ENCODE measurements at places on chromosomes 1 and 21.

DNA sequence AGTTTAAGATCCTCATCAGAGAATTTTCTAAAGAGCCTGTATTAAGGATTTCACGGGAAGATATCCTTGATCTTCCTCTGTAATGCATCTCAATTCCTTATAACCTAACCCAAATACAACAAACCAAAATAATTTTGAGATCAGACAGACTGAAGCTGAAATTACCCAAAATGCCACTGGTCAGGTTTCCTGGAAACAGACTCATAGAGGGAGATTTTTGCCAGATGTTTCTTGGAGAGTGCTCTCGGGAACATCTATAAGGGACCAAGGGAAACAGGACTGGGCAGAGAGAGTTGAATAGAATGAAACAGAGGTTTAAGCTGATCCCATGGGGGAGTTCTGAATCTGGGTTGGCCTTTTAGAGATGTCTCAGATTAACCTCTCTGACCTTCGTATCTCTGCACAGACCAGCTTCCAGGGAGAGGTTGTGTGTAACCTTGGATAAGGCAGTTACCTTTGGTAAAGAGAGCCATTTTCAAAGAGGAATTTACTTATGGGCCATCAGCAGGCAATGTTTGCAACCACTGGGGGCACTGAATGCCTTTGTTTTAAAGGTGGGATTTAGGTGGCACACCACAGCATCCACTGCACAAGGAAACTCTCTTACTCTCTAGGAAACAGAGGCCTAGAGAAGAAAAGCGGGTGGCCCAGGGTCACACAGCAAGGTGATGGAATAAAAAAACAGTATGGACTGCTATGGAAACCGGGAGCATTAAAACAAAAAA is 130.8 kb upstream of the SGIP1 start:
- DNase-seq = no peak

DNA sequence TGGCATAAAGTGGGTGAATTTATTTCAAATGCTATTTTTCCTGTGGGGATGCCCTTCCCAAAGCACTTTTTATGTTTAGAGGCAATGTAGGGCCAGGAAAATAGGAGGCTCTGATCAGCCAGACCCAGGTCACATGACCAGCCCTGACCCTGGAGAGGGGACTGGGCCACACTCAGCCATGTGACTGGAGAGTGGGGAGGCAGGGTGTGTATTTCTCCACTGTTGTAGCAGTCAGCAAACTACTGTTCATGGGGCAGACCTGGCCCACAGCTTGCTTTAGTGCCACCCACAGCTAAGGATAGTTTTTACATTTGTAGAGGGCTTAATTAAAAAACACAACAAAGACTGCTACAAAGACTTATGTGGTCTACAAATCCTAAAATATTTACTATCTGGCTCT is 153.8 kb downstream of the ACTL8 start:
- no peak for DNase-seq

DNA sequence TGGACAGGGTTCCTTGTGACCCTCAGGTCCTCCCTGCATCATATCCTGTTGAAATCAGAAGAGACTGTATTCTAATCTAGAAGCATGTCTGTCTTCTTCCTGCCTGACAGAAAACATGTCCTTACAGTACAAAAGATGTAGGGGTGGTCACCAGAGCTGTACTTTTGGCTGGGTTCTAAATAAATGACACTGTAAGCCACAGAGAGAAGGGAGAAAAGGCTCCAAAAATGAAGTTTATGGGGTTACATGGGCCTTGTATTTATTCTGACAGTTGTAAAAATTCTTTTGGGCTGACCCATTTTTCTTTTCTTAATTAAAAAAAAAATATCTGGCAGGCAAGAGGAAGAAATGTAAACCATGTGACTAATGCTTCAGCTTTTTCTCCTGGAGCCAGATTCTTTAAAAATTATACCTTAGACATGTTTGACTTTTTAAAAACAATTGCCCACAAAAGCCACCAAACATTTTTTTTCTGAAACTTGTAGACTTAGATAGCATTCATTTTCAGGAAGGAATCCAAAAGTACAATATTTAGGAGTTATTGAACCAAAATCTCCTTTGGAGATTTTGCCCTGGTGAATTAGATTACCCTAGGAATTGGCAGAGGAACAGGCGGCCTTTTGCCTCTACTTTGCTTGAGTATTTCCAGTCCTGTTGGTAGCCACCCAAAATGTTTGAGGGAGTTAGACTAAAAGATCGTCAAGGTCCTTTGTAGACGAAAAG is 17.1 kb downstream of the RGL1 start:
- DNase-seq = no peak

GRCh38 chr1:201426479-201427310 is 5.2 kb upstream of the TNNI1 start:
- no peak for DNase-seq

DNA sequence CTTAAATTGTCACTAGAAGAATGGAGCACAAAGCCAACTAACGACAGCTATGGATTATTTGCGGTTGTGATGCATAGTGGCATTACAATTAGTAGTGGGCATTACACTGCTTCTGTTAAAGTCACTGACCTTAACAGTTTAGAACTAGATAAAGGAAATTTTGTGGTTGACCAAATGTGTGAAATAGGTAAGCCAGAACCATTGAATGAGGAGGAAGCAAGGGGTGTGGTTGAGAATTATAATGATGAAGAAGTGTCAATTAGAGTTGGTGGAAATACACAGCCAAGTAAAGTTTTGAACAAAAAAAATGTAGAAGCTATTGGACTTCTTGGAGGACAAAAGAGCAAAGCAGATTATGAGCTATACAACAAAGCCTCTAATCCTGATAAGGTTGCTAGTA is 13.5 kb downstream of the USP1 start:
- no peak for DNase-seq

DNA sequence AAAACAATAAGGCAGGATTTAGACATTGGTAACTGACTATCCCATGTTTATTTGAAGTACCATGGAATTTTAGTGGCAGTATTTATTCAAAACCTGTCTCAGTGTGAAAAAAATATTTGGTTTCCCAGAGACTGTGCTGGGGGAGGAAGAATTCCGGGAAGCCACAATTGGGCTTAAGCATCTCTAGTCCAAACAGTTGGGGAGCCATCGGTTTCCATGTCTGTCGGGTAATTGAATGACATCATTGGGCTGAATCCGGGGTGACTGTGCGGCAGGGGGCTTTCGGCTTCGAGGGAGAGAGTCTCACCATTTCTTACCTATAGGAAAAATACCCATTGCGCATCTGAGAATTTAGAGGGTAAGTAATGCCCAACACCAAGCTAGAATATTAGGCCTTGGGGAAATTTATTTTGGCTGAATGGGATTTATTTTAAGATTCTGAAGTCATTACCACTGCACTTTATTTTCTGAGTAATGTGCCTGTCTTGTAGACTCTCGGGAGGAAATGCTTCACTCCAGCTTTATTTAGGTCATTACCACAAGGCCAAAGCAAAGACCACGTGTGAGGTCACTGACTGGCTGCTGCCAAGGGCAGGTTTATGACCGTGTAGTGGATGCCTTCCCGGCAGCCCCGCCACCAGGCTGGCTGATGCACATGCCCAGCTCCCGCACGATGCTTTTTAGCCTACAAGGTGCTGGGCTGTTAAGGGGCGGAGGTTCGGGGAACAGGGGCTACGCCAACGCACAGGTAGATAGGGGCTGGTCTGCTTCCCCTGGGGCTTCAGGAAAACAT is 23.1 kb upstream of the UMODL1 start:
- DNase-seq = no peak

- DNase-seq = no peak
These were observed 14.9 kb downstream of the STX12 start for GRCh38 chr1:27787895-27788294.

- no peak for DNase-seq
These were observed 121.6 kb downstream of the SYT2 start for GRCh38 chr1:202588503-202589189.

- no peak for DNase-seq
These were observed 826.1 kb downstream of the MRPL39 start for GRCh38 chr21:24781146-24781545.

- no peak for DNase-seq
These were observed 49.9 kb downstream of the DMRTB1 start for GRCh38 chr1:53508991-53509666.

DNA sequence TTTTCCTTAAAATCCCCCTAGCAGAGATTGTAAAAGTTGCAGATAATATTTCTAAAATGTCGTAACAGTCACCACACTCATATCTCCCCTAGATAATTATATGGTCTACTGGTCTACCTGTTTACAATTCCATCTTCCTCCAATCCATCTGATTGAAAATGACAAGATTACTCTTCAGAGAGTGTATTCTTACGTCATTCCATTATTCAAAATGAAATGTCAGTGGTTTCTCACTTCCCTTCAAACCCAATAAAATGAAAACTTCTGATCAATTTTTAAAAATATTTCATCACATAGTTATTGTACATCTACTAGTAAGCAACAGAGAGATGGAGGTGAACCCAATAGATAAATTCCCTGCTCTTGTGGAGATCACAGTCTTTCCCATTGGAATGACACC is 202.2 kb upstream of the C8B start:
- no peak for DNase-seq

DNA sequence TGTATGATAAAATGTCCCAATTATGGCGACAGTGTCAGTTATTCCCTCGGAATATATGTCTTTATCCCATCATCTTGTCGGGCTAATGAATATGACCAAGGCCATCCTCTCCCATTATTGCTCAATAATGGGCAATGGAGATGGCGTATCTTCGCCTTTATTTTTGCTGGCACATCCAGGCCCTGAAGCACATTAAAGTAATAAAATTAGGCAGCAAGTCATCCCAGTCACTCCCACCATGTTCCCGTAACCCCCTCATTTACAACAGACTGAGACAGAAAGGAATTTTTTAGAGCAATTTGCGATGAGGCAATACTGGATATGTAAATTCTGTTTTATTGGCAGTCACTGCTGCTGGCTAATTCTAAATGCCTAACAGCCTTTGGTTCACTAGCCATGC is 35.3 kb downstream of the CLIC6 start:
- no peak for DNase-seq

- no peak for DNase-seq
These were observed 1.0 kb downstream of the ZBTB17 start for GRCh38 chr1:15974855-15975254.

GRCh38 chr1:69055194-69055593 is 512.5 kb upstream of the LRRC7 start:
- no peak for DNase-seq

DNA sequence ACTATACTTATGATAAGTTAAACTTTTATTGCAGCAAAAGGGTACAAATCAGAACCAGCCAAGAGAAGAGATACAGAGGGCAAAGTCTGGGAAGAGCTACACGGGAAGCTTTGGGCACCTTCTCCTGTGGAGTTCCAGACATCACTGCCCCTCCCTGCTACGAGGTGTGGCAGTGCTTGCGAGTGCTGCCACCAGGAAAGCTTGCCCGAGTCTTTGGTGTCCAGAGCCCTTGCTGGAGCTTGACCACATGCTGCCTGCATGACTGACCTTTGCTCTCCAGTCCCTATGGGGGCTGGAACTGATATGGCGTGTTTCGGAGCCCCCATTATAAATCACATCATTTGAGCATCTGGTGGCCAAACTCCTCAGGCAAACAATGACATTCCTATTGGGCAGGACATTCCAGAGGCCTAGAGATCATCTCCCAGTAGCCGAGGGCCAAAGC is 23.4 kb downstream of the PLEKHO1 start:
- DNase-seq = no peak

DNA sequence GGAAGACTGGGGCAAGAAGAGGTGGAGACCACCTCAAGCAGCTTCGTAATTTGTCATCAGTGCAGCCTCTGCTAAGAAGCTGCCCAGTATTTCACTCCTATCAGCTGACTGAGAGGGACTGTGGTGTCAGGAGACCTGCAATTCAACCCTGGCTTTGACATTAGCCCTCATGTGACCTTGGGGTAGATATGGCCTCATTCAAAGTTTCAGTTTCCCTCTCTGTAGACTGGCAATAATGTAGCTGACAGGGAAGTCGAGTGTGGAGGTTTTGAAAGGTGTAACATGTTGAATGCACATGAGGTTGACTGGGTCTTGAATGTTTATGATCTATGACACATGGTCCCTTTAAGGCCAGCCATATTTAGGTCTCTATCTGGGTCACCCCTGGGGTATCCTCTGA is 2.2 kb upstream of the SPRR4 start:
- no peak for DNase-seq

DNA sequence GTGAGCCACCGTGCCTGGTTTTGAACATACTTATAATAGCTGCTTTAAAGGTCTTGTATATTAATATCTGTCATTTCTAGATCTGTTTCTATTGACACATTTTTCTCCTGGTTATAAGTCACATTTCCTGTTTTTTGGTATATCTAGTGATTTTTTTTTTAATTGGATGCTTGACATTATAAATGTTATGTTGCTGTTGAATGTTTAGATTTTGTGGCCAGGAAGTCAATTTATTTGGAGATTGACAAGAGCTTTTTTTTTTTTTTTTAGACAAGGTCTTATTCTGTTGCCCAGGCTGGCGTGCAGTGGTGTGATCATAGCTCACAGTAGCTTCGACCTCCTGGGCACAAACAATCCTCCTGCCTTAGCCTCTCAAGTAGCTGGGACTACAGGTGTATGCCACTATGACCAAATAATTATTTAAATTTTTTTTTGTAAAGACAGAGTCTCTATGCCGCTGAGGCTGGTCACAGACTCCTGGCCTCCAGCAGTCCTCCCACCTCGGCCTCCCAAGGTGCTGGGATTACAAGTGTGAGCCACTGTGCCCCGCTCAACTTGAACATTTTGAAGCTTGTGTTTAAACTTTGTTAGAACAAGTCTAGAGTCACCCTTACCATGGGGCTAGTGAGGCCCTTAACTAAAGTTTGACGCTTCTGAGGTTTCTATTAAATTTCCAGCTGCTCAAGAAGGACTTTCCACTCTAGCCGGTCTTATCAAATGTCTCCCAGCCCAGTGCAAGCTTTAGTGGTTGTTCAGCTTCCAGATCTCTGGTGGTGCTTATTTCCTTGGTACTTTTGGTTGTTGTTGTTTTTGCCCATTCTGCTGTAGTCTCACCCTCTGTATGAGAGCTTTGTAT is 8.6 kb upstream of the CHI3L2 start:
- no peak for DNase-seq

- DNase-seq = no peak
These were observed 38.3 kb downstream of the LRRN2 start for GRCh38 chr1:204647114-204647804.

DNA sequence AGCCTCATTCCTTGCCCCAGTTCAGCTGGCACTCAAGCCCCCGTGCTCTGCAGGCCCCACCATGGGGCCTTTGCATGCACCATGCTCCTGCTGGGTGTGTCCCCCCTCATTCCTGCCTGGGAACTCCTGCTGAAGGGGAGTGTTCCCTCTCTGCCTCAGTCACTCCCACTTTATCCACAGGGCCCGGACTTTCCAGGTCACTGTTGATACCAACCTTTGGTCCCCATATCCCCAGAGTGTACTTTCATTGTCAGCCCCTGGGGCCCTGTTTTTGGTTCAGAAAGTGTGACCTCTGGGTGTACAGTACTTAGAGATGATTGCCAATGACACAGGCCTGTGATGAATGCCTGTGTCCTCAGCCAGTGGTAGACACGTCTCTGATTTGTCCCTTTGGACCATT is 2.9 kb downstream of the TTC22 start:
- DNase-seq = no peak

GRCh38 chr1:165284454-165284853 is 72.1 kb downstream of the LMX1A start:
- DNase-seq = no peak

Measured in stimulated activated CD4-positive, alpha-beta T cell treated with anti-CD3 and anti-CD28 coated beads, Interleukin-1b, Interleukin-23, amount 100 ng/mL, for 24 hours (primary cell).